NCI-H226 (cell line): ENCODE measurements at places on chromosomes 7 and 10.
A peak's percentile ranks its signal among the peaks of the same experiment; 100 is the strongest.

DNA sequence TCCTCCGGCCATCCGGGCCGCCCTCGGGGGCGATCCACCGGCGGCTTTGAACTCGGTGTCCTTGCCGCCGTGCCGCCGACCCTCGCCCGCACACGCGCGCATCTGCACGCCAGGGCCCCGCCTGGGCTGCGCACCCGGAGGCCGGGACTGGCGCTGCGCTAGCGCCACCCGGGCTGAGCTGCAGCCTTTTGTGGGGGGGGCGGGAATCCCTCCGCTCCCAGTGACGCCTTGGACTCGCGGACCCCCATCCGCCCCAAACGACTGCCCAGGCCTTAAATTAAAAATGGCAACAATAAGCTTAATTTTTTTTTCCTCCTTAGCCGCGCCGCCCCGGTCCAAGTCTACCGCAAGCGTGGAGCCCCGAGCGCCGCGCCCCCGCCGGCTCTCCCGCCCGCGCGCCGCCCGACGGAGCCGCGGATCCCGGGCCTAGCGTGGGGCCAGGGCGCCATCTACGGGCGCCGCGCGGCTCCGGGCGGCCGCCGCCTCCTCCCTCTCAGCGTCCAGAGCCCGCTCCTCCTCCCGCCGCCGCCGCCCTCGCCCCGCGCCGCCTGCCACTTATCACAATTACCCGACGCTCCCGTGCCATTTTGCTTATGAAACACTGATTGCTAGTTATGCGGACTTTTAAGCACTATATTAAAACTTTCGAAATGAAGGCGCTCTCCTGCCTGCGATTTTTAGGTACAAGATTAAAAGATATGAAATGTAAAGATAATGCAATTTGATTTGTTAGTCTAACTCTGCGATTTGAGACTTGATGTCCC, 7.5 kb upstream of the EBF3 start:
- DNase-seq: no peak

DNA sequence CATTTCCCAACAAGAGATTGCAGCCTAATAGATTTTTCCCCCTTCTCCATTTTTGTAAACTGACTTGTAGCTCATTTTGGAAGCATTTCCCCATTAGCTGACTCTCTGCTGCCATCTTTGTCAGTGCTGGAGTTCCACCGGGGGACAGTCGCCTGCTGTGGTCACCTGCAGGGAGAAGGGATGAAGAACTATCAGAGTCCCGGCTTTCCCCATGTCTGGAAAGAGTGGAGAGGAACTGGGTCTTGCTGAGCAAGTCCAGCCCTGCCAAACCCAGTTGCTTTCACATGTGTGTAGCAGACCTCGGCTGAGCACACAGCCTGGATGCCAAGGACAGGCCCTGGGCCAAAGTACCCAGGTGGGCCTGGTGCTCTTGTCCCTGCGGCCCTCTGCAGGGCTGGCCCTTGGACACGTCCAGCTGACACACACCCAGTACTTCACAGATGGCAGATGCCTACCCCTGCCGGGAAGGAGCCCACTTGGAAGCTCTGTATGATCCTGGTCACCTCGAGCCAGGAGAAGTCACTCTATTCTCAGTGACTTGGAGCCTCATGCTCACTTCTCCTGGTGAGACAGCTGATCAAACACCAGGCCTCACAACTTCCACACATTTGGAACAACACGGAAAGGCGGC, 157.3 kb upstream of the NPVF start:
- DNase-seq: no peak

- DNase-seq: no peak
These were observed 56.6 kb upstream of the RAB18 start for GRCh38 chr10:27447540-27447939.

DNA sequence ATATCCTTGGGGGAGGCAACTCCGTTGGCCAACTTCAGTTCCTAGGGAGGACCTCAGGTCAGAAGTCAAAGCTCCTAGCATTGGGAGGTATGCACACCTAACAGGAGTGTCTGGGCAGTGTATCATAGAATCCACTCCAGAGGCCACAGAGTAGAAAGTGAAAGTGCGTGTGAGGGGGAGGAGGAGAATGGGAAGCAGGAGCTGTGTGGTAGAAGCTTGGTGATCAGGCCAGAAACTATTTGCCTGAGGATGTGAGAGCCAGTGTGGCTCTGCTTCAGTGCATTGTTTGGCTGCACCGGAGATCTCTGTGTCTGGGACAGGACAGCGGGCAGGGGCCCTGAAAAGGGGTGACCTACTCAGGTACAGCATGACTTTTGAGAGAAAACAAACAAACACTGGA, 557.4 kb upstream of the VSTM2A start:
- peak; percentile 37 for DNase-seq

DNA sequence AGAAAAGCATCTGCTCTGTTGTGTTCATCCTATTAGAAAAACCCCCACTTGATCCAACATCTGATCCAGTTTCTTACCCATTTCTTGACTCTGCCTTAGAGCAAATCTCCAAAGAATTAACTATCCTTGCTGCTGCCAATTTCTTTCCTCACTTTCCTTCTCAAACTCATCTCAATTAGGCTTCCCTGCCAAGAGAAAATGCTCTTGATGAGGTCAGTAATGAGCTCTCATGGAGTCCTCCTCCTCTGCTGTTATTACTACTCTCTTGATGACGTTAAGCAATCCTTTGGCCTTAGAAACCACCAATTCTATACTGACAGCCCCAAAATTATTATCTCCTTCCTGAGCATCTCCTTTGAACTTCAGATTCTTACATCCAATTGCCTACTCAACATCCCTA, 162.0 kb upstream of the FAM13C start:
- no peak for DNase-seq

- DNase-seq: peak; percentile 12
These were observed 144.5 kb downstream of the PPP1R3A start for GRCh38 chr7:113774182-113774807.

- no peak for DNase-seq
These were observed 5.7 kb upstream of the PIP start for GRCh38 chr7:143126146-143126545.

- no peak for DNase-seq
These were observed 110.0 kb downstream of the CUX1 start for GRCh38 chr7:101927389-101927788.

GRCh38 chr10:113497198-113497597, 55.7 kb upstream of the HABP2 start:
- no peak for DNase-seq

DNA sequence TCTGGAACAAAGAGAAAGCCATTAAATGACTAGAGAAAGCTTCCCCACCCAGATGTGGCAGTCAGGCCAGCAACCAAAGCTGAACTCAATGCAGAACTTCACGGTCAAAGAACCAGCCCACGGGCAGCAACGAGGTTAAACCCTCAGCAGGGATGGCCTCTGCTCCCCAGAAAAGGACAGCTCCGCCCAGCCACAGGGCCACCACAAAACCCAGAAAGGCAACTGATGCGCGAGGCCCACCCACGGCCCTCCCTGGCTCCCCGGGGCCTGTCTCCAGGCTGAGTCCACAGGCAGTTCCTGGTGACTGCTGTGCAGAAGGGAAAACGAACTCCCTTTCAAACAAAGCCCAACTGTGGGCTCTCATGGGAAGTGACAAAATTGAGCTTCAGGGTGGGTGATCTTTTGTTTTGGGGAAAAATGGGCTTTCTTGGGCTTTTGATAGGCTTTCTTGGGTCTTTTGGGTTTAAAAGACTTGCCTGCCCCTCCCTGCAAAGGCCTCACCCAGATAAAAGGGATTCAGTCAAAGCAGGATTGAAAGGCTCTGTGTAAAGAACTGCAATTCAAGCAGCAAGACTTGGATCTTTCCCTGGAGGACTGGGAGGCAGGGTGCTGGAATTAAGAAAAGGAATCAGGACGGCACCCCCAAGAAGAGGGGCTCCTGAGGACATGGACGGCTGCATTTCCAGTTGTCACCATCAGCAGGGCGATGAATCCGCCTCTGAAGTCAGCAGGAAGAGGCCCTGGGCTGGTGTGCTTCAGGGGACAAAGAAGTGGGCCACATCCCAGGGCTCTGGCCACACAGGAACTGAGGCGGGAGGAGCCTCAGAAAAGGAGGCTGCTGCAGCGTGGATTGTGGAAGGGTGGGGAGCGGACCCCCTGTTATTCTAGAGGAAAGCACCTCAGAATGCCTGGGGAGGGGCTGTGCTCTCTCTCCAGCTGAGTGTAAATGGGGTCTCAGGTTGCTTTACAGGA, 209.9 kb downstream of the USP6NL start:
- no peak for DNase-seq

- no peak for DNase-seq
These were observed 283.3 kb downstream of the PHTF2 start for GRCh38 chr7:78081888-78082287.

- DNase-seq: no peak
These were observed 27.6 kb upstream of the FAM204A start for GRCh38 chr10:118369641-118370205.

DNA sequence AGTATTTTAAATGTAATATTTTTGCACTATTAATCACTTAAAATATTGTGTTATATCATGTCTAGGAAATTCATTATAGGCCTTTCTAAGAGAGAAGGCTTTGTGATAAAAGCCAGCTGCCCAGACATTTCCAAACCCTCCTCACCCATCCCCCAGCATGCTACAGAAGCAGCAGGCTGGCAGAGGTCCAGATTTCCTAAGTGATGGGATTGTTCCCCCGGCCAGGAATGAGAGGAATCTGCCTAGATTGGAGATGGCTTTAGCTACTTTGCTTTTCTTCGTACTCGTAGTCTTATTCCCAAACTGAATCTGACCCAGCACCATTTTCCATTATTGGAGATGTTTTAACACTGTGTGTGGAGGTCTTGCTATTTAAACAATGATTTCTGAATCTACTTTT, 29.4 kb downstream of the CDK14 start:
- peak; percentile 71 for DNase-seq

DNA sequence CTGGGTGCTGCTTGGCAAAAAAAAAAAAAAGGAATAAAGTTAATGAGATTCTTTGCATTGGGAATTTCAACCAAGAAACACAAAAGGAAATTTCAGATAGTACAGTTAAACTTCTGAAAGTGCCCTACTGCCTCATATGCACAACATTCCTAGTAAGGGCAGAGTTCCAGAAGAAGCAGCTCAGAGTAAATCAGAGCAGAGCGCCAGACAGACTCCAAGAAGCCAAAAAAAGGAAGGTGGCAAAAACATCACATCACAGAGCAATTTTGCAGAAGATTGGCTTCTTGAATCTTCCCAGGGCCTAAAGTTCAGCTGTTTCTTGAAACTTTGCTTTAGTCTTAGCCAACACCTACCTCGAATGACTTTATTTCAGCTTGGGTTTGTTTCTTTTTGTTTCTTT, 544.1 kb downstream of the XPNPEP1 start:
- DNase-seq: no peak

GRCh38 chr10:25083546-25084111, 67.2 kb downstream of the THNSL1 start:
- DNase-seq: no peak

DNA sequence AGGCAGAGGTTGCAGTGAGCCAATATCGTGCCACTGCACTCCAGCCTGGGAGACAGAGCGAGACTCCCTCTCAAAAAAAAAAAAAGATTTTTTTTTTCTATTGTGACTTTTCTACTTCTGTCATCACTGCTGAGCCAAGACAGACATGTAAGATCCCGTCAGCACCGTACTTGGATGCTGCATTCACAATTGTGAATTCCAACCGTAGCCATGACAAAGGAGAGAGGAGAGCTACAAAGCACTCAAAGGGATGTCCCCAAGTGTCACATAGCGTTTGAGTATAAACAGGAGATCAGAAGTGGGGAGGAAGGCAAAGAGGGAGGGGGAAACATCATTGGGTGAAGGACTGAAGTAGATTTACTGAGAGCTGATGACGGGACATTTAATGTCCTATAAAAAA, 144.2 kb downstream of the PRPF18 start:
- no peak for DNase-seq

DNA sequence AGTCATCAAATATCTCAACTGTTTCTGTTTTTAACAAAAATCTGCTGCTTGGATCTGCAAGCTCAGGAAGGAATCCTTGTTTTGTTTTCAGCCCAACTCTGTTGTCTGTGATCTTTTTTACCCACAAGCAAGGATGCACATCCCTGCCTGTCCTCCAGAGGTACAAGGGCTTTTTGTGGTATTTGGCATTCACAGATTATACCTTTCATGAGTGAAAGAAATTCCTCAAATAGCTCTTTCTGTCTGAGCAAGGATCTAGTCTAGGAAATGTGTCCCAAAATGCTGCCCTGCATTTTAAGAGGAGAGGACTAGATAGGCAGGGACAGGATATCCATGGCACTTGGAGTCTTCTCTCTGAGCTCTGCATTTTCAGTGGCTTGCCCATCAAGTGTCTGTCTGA, 151.8 kb downstream of the BMPER start:
- DNase-seq: no peak

GRCh38 chr10:100333661-100334440, 3.8 kb upstream of the PKD2L1 start:
- peak; percentile 55 for DNase-seq

DNA sequence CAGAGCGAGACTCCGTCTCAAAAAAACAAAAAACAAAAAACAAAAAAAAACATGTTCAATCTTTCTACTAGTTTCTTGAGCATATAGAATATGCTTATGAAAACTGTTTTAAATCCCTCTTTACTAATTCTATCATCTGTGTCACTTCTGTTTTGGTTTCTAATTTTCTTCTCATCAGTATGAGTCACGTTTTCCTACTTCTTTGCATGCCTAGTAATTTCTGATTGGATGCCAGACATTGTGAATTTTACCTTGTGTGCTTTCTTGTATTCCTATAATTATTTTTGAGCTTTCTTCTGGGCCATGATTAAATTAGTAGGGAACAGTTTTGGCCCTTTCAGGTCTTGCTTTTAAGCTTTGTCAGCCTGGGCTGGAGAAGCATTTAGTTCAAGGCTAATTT, 9.9 kb downstream of the MICU1 start:
- DNase-seq: no peak

DNA sequence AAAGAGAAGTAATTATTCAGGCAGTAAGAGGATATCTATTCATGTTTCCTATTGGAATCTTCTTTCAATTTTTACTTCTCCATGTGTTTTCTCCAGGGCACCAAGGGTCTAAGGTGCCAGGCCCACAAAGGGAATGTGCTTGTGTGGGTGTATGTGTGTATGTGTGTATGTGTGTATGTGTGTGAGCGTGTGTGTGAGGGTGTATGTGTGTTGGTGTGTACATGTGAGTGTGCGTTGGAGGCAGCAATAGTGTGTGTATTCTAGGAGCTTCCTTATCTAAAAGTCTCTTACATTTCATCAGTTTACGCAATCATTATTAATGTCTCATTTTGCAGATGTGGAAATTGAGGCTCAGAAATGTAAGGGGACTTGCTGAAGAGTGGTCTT, 28.3 kb downstream of the RAMP3 start:
- DNase-seq: no peak

DNA sequence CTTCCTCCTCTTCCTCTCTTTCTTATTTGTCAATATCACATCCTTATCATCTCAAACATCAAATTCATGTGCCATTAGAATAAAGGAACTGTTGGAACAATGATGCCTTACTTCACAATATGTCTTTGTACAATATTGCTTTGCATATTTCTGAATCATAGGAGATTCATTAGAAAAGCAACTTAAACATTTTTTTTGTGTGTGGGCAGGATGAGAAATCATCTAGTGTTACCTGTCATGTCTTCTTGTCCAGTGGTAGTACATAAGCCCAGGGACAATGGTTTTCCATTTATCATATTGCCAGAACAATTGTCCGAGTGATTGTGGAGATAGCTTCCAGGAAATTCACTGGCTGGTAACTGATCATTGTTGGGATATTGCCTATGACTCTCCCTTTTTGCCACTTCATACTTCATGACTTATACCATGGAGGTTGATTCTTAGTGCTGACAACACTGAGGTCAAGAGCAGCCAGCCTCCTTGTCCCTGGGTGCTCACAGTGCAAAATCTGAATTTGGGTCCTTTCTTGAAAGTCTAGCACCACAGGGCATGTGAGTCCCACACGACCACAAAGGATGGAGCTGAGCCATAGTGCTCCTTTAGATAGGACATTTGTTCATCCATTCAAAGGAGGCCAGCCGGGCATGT, 215.0 kb downstream of the MDFIC start:
- no peak for DNase-seq

GRCh38 chr7:10644849-10645248, 328.8 kb upstream of the PHF14 start:
- no peak for DNase-seq
